Sciatic nerve (tissue), 2 donors: ENCODE measurements at places on chromosomes 5 and 9. TPM values are rescaled to one million over a fixed set of nuclear protein-coding genes. Genes with fewer than 3 reads are reported as not detected.

FUT7 gene
- total RNA-seq, result 0.18 TPM

- no peak for DNase-seq
Observed at GRCh38 chr9:94868464-94868863, 142.0 kb downstream of the AOPEP start.

GRCh38 chr5:180599981-180600553 is 8.8 kb upstream of the SCGB3A1 start:
- peak; percentile 19 for DNase-seq

PCDHB13 gene
- 4.9 TPM for total RNA-seq

DNA sequence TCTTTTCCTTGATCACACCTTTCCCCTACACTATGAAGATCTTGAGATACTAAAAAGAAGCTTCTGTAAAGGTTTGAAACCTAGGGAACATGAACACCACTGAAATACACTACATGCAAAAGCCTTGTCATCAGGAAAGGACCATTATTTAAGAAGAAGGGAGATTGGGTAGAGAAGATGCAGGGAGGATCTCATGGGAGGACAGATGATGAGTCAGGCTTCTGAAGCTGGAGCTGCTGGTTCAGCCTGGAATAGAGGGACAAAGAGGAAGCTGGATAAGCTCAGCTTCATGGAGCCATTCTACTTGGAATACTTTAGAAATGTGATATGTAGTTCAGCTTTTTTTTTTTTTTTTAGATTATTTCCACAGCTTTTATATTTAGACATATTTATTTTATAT is 169.8 kb downstream of the MAN2A1 start:
- DNase-seq, result no peak

ABO gene
- 10.9 TPM for total RNA-seq

- DNase-seq, result no peak
Observed at GRCh38 chr5:73114044-73114688, 6.2 kb upstream of the TMEM171 start.

DNA sequence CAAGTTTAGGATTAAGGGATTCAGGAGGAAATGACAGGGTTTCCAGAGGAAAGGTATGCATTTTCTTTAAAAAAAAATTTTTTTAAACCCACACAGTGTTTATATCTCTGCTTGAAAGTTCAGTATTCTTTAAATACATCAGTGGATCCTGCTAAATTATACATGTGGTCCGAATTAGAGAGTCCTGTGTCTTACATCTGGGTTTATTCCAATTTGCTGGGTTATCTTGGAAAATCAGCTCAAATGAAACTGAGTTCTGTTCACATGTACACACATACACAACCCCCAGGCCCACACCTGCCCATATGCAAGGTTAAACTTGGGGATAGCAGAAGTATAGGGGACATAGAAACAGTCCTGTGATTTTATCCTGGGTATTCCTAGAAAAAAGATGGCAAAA is 493.7 kb downstream of the ZNF608 start:
- no peak for DNase-seq

DNA sequence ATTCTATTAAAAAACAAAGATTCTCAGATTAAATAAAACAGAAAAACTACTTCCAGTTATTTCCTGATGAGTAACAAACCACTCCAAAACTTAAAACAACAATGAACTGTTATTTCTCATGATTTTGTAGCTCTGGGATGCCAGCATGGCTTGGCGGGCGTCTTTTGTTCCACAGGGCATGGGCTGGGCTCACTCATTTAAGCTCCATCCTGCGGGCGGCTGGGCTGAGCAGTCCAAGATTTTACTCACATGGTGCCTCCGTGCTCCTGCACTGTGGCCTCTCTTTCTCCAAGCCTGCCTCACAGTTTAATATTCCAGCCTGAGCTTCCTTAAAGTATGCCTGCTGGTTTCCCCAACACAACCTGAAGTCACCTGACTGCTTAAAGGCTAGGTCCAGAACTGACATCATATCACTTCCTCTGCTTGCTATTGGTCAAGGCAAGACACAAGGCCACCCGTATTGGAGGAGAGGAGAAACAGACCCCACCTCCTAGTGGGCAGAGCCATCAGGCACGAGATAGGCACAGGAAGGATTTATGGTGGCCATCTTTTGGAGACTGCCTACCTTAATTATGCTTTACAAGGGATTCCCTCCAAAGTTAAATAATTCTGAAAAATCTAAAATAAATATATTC is 41.6 kb upstream of the ZBTB43 start:
- no peak for DNase-seq

GRCh38 chr9:114954956-114955582 is 24.7 kb upstream of the TNFSF8 start:
- no peak for DNase-seq

JAK2 gene
- 28.4 TPM for total RNA-seq
